ENCODE measurements at places on chromosomes 6 and 20. TPM values are rescaled to one million over a fixed set of nuclear protein-coding genes. Genes with fewer than 3 reads are reported as not detected.

The CPNE5 gene
- 5.8 TPM for total RNA-seq

The AGER gene
- total RNA-seq: 6.0 TPM

DNA sequence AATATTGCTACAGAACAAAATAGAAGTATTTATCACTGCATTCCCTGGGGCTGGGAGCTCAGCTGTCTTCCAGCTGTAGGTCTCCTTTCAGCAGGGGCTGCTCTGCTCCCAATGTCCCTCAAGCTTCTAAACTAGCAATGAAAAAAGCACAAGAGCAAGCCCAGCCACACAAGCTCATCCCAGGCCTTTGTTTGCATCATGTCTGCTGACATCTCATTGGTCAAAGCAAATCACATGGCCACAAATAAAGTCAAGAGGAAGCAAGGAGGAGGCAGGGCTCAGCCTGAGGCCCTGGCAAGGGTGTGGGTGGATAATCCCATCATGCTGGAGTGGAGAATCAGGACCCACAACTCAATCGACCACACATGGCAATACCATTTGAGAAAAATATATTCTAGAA, 2.2 kb upstream of the BFSP1 start:
- H3K27me3 ChIP-seq: no peaks in the 10 kb centered on the region
- no peak overlapping the region for H3K4me3 ChIP-seq
- no peak overlapping the region for H3K27ac ChIP-seq
- H3K36me3 ChIP-seq: no peaks in the 10 kb centered on the region
- DNase-seq: no peak

- DNase-seq: no peak
- H3K36me3 ChIP-seq: no peaks in the 10 kb centered on the region
- no peaks in the 10 kb centered on the region for H3K4me1 ChIP-seq
- no peak overlapping the region for H3K4me3 ChIP-seq
- no peak overlapping the region for H3K27ac ChIP-seq
Measured at GRCh38 chr6:53750052-53750650, 44.7 kb upstream of the LRRC1 start.
